Mesendoderm (in vitro differentiated cells): ENCODE measurements at places on chromosomes 16 and 17.

DNA sequence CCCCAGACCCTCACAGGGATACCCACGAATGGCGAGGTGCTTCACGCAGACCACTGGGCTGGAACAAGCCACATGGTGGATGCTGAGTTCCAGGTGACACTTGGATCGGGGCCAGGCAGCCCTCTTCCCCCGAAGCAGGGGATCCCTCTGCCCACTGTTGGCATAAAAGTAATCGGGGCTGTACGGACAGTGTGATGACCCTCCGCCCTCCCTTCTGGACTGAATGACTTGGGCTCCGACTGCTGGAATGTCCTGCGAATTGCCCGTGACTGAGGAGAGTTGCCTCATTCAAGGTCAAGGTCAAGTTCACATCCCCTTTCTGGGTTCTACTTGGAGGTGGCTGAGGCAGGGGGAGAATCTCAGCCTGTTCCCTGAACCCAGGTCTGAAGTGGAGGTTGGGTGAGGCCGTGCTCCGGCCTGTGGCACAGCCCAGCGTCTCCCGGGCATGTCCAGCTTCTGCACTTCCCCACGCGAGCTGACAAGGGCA lies 28.5 kb upstream of the CREBBP start:
- DNase-seq = no peak

DNA sequence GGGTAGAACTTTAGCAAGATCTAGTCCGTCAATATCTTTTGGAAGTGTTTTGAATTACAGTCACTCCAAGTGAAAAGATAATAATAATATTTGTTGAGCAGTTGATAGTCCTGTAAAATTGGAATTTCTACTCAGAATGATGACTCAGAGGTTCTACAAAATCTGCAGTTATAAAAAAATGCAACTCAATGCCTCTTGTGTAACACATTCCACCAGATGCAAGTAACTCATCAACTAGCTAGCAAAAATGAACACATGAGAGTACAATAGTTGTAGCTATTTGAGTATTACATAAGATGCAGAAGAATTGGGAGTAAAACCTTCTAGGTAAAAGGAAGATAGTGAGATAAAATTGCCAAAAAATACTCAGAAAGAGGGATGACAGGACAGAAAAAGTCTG lies 177.2 kb downstream of the CDH8 start:
- no peak for DNase-seq

DNA sequence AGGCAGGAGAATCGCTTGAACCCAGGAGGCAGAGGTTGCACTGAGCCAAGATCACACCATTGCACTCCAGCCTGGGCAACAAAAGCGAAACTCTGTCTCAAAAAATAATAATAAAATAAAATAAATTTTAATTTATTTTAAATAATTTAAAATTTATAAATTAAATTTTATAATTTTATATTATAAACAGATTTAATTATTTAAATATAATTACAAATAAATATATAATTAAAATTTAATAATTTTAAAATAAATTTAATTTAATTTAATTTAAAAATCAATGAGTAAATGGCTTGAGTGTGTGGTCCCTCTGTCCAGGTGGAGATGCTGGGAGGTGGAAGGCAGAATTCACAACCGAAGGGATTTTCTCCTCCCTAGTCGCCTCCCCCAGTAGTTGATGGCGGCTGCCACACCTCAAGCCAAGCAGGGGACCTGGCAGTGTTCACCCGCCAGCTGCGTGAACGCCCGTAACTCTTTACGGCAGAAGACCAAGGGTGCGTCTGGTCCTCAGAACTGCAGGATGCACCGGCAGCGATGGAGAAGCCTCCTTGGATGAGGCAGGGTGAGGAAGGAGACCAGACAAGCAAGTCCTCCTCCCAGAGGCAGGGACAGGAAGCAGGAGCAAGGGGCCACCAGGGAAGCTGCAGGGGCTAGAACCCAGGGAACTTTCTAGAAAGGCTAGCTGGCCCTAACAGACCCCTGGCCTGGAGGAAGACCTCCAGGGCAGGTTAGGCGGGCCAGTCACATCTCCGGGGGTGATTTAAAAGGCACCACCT lies 22.9 kb upstream of the KRT17 start:
- peak; percentile 51 for DNase-seq

DNA sequence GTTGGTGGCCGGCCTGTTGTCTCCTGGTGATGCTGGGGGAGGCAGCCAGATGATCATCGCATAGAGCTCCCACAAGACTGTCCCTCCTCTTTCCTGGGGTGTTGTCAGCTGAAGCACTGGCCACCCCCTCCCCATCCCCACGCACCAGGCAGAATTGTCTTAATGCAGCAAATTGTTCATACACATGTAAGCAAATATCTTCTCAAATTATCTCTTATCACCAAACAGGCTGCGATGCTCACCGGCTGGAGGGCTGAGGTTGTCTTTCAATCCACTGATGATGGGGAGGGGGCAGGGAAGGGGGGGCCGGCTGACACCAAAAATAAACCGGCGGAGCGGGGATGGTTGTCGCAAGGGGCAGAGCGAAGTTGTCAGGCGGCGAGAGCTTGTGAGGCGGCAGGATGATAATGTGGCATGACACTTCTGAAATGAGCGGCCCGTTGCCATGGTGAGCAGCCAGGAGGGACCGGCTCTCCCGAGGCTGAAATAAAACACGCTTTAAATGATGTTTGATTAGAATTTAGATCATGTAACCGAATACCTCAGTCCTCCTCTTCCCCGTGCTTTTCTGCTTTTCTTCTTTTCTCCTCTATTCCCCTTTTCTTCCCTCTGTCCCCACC lies 59.8 kb downstream of the MRM1 start:
- DNase-seq = no peak

DNA sequence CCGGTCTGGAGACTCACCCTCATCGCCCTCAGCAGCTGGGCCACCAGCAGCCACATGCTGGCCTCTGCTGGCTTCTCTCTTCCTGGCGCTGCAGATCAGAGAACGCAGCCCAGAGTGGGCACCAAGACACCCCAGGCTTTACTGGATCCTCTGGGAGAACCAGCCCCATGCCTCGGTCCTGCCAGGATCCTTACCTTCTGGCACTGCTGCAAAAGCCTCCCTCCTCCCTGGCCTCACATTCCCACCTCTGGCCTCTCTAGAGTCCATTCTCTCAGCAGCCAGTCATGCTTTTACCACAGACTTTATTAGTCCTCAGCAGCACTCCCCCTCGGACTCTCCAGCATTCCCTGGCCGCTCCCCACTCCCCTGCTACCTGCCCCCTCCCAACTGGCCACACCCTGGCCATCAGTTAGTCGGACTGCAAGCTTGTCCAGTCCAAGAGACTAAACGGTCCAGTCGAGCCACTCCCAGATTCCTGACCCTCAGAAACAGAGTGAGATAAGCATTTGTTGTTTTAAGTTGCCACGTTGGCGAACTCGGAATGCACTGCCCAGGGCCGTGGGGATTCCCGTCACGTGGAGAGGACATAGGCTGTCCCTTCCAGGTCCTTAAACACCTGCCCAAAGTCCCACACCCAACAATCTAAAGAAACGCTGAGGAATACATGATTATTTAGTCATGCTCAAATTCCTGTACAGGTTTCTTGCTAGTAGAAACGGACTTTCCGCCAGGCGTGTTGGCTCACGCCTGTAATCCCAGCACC lies 5.9 kb upstream of the SPG7 start:
- no peak for DNase-seq
